ENCODE measurements at places on chromosomes 6 and 20.

- peak; percentile 61 for DNase-seq
These were observed 424.2 kb upstream of the SLC35B3 start for GRCh38 chr6:8859501-8859900.

GRCh38 chr20:62239278-62239879 is 1.1 kb downstream of the OSBPL2 start:
- no peak for DNase-seq

DNA sequence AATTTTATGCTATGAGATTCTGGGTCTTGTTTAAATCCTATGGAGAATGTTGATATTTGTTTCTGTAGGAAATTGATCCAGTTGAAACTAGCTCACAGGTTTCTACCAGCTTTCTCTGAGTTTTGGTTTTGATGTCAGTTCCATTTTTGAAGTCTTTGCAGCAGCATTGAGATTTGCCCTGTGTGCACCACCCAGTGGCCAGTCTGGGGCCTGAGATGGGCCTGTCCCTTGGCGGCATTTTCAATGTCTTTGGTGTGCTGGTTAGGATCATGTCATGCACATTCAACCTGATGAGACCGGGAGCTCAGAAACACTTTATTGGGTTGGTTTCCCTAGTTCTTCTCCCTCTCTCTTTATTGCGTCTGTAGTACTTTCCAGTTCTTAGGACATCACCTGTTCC is 395.2 kb upstream of the MAP3K7 start:
- no peak for DNase-seq

DNA sequence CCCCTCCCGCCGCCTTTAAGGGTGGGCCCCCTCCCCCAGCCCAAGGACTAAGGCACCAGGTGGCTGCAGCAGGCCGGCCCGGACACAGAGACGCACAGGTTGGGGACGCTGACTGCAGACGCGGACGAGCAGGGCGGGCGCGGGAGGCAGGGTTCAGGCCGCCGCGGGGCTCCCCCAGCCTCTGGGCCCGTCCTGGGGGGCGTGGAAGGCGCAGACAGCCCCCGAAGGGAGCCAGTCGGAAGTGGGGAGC is 9.3 kb downstream of the DUSP15 start:
- no peak for DNase-seq

GRCh38 chr6:10567256-10568026 is 46.3 kb downstream of the GCNT2 start:
- DNase-seq: no peak

GRCh38 chr20:19256906-19257595 is 44.6 kb downstream of the SLC24A3 start:
- DNase-seq: no peak

DNA sequence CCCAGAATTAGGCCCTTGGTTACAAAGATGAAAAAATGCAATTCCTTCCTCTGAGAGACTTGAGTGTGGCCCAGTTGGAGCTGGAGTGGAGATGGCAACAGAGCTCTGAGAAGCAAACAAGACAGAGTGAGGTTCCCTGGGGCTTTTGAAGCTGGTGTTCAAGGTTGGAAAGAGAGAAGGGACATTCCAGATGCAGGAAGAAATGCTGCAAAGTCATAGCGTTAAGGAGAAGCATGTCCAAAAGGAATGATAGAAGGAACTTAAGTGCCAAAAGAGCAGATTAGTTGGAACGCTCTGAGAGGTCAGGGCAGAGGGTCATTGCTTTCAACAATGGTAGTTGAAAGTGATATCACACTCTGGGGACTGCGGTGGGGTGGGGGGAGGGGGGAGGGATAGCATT is 251.8 kb downstream of the TBC1D7 start:
- DNase-seq: no peak

DNA sequence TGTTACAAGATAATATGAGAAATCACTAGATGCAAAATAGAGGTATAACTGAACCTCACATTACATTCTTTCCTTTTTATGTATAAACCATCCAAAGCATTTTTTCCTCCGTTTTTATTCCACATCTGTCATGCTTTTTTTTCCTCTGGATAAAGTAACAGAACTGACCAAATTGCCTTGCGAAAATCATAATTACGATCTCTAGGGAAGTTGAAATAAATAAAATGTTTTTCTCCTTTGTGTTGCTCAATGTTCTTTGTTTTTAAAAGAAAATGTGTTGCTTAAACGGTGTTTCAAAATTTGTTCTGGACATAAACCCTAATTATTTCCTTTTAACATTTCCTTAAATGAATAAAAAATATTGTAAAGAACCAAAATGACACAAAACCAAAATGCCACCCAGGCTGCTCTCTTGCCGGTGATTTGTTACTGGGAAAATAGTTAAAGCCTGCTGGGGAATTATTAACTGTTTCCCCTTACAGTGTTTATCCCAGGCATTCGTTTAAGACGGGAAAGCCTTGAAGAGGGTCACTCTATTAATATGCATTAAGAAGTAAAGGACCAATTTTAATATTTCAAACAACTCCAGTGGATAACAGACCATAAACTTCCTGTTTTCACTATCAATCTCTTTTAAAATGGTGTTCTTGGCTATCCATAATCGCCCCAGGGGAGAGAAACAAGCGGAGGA is 1.7 kb upstream of the ADGRB3 start:
- no peak for DNase-seq

DNA sequence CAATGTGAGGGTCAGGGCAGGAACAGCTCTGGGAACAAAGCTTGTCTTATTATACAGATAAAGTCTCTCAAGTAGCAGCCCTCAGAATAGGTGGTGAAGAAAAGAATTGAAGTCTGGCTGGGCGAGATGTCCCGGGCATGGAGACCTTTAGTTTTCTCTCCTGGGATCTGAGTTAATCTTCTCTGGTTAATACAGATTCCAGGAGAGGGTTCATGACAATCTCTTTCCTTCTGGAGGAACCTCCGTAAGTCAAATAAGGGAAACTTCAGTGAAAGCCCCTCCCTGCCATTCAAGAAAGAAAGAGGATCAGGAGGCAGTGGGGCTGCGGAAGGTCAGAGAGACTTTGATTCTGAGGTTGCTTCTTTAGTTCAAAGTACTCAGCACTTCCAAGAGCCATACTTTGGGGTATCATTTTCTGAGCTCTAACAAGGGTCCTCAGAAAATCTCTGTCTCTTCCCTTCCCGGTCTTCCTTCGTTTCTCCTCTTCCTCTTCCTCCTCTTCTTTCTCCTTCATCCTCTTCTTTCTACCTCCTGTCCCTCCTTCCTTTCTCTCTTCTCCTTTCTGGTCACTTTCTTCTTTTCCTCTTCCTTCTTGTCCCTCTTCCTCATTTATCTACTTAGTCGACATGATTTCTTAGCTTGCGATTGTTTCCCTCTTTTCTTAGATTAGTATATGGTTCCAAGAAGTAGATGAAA is 4.6 kb upstream of the ZNF184 start:
- DNase-seq: no peak

DNA sequence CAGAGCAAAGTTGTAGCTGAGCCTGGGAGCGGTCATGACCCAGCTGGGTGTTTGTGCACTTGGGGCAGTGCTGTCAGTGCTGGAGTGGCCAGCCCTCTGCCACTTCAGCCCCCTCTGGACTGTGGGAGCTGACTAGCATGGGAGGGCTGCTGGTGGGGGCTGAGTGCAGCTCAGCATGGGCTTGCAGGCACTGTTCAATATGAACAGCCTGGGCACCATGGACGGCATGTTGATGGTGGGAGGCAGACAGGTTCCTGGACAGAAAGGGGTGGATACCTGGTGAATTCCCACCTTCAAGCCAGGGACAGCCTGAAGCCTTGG is 50.5 kb downstream of the GGTLC1 start:
- DNase-seq: no peak

- DNase-seq: no peak
These were observed 13.2 kb downstream of the STX7 start for GRCh38 chr6:132499757-132500156.

GRCh38 chr6:166544296-166544605 is 42.2 kb downstream of the RAMACL start:
- no peak for DNase-seq

- DNase-seq: no peak
These were observed 38.8 kb downstream of the LYRM2 start for GRCh38 chr6:89599727-89600126.

GRCh38 chr20:39698752-39699151 is 736.6 kb downstream of the DHX35 start:
- DNase-seq: no peak

GRCh38 chr6:111113336-111114086 is 26.2 kb downstream of the SLC16A10 start:
- DNase-seq: peak; percentile 79

- DNase-seq: peak; percentile 48
These were observed 17.5 kb downstream of the HMGN4 start for GRCh38 chr6:26555505-26556262.

DNA sequence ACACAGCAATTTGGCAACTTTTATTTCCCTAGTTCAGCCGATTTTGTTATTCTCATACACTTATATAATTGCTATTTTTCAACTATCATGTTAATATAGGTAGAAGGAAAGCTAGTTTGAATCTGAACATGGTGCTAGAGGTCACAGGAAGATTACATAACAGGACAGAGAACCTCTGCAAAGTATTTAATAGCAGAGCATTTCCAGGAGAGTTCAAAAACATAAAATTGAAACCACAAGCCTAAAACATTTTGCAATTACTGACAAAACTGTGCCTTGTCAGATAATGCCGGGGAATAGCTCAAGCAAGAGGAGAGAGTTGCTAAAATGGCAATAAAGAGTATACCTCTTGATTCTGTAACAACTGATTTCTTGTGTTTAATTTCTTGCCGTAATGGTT is 70.8 kb downstream of the TFAP2B start:
- DNase-seq: no peak

GRCh38 chr6:85544776-85545175 is 48.9 kb downstream of the SNX14 start:
- DNase-seq: peak; percentile 15

- no peak for DNase-seq
These were observed 756.4 kb upstream of the MMS22L start for GRCh38 chr6:98039443-98039842.

DNA sequence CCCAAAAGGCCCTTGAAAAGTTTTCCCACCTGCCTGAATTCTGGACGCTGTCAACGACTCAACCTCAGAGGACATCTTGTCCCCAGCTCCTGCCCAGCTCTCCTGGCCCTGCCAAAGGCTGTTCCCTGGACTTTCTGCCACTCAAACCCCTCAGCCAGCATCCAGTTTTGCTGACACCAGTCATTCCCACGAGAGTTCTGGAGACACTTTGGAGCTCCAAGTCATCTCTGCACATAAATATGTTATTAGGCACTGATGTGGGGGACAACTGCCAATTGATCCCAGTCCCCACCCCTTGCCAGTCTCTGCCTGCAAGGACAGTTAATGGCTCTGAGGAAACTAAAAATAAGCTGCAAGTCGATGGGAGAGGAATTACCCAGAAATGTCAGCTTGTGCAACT is 38.9 kb upstream of the KCNB1 start:
- no peak for DNase-seq

GRCh38 chr6:127216810-127217789 is 49.6 kb upstream of the RNF146 start:
- DNase-seq: no peak

DNA sequence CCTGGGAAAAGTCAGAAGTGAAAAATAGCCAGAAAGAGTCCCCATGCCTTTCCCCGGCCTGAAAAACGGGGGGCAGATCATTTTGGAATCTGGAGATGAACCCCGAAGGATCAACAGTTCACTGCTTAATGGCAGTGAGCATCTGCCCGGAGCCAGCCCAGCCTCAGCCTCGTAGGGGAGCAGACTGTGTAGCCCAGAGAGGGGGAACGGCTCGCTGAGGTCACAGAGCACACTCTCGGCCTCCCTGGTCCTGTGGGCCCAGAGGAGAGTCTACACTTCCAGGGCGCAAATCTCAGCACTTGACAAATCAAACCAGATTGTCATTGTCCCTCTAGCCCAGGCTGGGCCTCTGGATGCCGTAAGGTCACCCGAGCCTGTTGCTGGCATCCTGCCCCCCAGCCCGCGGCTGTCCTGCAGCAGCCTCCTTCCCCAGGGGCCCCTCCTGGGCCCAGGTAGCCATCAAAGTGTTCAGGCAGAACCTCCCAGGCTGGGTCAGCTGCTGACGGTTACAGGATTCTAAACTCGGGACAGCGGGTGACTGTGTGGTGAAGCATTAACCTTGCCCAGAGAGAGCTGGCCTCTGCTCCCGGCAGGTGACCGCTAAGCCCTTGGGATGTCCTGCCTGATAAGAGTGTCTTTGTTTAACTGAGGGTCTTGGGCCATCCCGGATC is 56.1 kb downstream of the GNAS-AS1 start:
- no peak for DNase-seq

DNA sequence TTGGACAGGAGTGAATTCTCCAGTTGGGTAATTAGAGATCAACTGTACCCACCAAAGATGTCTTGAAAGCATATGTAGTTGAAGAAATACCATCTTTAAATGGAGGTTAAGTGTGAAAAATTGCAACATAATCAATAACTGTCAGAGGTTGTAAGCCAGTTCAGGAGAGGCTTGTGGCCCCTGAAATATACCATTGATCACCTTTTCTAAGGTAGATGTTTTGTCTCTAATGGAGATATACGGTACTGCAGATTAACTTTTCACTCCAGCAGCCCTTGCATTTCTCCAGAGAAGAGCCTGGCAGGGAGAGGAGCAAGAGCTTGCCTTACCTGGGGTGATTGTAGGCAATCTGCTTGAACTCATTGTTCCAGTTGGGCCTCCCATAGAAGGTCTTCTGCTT is 48.8 kb downstream of the NOX3 start:
- no peak for DNase-seq

- no peak for DNase-seq
These were observed 2.5 kb upstream of the POU3F2 start for GRCh38 chr6:98831959-98832283.

- no peak for DNase-seq
These were observed 505.9 kb upstream of the MANEA start for GRCh38 chr6:95071464-95071863.

GRCh38 chr6:106823058-106823457 is 151.5 kb downstream of the CD24 start:
- DNase-seq: no peak

DNA sequence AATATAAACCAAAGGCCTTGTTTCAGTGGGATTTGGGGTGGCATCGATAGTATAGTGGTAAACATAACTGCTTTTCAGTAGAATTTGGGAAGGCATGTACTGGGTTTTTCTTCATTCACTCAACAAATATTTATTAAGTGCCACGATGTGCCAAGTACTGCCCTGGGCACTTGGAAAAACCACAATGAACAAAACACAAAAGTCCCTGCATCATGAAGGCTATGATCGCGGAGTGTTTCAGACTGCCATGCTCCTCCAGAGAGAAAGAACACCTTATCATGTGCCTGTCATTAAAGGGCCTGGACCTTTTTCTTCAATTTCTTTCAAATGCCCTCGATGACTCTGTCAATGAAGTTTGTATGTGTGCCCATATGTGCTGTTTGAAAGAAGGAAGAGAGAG is 59.2 kb upstream of the CEP85L start:
- DNase-seq: peak; percentile 39

Measured in astrocyte of the hippocampus (primary cell).